WERI-Rb-1 (cell line): ENCODE measurements at places on chromosomes 5 and 9.

- DNase-seq, result peak; percentile 40
These were observed 21.4 kb upstream of the FLT4 start for GRCh38 chr5:180670586-180671359.

DNA sequence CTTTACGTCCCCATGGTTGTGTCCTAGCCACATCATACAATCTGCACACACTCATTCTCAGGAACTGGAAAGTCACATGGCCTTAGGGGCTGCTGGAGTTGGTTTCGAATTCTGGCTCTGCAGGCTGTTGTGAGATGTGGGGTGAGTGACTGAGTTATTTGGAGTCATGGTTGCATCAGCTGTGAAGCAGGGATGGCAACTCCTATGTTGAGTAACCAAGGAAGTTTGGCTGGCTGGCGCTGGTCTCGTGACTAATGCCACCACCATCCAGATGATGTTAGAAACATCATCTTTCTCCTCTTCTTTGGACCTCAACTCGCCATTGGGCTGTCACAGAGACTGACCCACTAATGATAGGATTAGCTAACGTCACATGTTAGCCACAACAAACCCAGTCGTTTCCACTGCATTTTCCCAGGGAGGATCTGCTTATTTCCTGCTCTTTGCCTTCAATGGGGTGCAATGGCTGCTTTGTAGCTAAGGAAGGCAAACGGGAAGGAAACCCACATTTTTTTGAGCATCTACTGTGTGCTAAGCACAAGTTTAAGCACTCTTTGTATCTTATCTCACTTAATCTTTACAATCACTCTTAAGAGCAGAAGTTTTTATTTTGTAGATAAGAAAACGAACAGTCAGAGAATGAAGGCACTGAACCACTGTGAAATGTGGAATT lies 78.1 kb upstream of the UBTD2 start:
- DNase-seq, result no peak

- DNase-seq, result no peak
These were observed 91.7 kb downstream of the TENT4A start for GRCh38 chr5:6804766-6805501.

- peak; percentile 20 for DNase-seq
These were observed 1009.7 kb upstream of the CDH6 start for GRCh38 chr5:30183795-30184194.

DNA sequence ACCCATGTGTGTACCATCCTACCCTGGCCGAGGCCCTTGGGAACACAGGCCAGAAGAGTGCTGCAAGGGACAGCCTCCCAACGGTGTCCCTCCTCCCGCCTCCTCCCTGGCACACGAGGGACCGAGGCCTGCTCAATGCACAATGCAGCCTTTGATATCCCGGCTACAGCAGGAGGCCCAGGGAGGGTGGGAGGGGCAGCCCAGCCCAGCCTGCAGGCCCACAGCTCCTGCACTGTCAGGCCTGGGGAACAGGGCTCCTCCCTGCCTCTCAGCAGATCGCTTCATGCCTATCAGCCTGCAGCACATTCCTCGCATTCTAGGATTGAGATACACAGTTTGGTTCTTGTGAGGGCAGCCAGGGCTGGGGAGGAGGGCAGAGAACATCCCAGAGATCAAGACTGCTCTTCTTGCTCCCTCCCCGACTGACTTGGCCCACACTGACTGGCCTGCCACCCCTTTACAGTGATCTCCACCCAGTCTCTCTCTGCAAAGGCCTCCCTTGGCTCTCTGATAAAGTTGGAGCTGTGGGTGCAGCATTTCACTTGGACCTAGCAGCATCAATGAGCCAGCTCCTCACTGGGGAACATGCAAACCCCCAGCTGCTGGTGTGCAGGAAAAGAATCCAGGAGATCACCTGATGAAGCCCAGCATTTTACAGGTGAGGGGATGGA lies at the start of gene SH3TC2:
Gene SH3TC2 (minus strand): TSS at position 46 of the 671 bp plus-strand sequence. CDS start 40 bp downstream, at position 6.
- no peak for DNase-seq
